ENCODE measurements at places on chromosomes 12 and 14.
A peak's percentile ranks its signal among the peaks of the same experiment; 100 is the strongest.

DNA sequence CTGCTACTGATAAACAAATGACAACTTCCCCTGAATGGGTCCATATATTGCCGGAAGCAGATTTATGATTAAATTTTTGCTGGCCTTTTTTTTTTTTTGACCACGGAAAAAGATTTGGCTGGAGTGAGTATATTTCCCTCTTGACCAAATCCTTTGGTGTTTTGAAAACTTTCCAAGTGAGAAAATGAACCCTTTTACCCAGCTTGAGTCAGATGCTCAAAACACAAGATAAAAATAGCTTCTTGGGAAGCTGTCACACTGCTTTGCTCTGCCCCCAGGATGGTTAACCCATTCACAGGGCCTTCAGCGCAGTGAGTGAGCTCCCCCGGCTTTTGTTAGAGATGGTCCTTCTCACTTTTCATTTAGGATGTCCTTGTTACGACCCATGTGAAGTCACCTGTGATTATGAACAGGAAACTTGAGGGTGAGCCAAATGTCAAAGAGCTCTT is 224.3 kb downstream of the PELI2 start:
- peak; percentile 70 for DNase-seq

GRCh38 chr14:58763210-58763609 is 125.4 kb downstream of the DACT1 start:
- DNase-seq: no peak

DNA sequence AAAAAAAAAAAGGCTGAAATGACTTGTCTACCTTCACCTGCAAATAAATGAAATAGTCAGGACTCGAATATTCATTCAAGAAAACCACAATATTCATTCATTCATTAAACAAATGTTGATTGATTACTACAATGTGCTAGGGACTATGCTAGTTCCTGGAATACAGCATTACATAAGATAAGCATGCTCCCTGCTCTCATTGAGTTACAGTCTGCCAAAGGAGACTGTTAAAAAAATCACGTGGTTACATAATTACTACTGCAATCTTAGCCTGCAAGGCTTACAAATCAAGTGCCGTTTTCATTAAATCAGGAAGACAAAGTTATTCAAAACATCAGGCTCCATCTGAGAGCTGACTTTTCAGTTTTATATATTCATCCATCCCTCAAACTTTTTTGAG is 70.4 kb upstream of the RIC8B start:
- DNase-seq: no peak

DNA sequence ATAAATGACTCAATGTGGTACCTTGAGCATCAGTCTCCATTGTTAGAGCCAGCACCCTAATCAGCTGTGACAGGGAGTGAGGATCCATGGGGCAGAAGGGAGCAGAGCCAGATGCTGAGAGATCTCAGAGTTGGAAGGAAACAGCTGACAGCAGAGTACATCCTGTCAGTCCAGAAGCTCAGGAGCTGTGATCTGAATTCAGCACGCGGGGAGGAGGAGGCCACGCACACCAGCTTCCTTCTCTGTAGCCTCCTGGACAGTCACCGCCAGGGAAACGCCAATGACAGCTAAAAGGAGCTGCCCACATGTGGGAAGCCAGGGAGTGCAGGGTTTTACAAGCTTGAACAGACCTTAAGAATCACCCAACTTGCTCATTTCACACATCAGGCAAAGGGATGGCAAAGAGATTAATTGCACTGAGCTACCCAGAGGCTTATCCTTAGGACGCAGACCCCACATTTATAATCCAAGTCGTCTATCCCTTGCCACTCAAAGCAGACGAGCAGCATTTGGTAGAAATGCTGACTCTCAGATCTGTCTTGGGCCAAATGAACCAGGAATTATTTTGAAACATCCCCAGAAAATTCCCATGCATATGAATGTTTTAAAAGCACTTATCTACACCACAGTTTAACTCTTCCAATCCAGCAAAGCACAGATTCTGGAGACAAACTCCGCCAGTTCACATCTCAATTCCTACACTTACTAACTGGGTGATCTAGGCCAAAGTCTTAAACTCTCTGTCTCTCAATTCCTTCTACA is 322.6 kb upstream of the TMTC1 start:
- no peak for DNase-seq

- DNase-seq: peak; percentile 49
Measured at GRCh38 chr12:3885277-3886094, 12.3 kb upstream of the PARP11 start.

GRCh38 chr12:93229494-93230325 is 148.0 kb upstream of the NUDT4 start:
- peak; percentile 86 for DNase-seq

- DNase-seq: peak; percentile 3
Measured at GRCh38 chr14:44701563-44702263, 194.6 kb upstream of the FSCB start.

DNA sequence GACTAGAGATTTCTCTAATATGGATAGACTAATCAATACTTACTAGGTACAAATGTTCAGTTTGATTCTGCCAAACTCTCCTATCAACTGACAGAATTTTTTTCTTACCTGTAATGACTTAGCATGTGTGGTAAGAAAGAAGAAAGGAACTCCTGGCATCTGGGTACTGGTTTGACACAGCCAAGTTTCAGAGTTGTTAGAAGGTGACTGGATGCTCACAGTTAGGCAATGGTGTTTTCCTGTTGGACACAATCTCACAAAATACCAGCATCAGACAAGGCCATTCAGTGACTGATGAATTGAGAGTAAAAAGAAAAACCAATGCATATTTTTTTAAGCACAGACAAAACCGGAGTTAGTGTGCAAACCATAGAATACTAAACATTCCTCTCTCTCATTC is 4.2 kb downstream of the MUCL1 start:
- no peak for DNase-seq

GRCh38 chr14:54489318-54489683 is 521 bp upstream of the GMFB start:
- no peak for DNase-seq

DNA sequence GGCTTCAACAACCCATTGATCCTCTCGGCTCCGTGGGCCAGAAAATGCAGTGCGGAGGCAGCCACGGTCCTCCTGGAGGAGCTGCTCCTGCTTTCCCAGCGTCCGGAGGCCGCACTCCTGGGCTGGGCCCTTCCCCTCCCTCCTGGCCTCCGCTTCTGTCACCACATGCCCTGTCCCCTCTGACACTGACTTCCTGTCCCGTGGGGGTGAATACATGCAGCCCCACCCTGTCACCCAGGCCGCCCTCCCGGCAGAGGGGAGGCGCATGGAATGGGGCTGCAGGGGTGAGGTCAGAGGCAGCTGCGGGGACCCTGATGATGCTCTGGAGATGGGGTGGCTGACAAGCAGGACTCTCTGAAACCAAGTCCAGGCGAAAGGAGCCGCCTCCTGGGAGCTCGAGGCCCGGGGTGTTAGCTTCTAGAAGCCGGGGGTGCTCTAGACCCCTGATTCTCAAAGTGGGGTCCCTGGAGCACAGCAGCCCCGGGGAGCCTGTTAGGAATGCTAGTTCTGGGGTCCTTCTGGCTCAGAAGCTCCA is 32.2 kb downstream of the NOC4L start:
- DNase-seq: no peak

DNA sequence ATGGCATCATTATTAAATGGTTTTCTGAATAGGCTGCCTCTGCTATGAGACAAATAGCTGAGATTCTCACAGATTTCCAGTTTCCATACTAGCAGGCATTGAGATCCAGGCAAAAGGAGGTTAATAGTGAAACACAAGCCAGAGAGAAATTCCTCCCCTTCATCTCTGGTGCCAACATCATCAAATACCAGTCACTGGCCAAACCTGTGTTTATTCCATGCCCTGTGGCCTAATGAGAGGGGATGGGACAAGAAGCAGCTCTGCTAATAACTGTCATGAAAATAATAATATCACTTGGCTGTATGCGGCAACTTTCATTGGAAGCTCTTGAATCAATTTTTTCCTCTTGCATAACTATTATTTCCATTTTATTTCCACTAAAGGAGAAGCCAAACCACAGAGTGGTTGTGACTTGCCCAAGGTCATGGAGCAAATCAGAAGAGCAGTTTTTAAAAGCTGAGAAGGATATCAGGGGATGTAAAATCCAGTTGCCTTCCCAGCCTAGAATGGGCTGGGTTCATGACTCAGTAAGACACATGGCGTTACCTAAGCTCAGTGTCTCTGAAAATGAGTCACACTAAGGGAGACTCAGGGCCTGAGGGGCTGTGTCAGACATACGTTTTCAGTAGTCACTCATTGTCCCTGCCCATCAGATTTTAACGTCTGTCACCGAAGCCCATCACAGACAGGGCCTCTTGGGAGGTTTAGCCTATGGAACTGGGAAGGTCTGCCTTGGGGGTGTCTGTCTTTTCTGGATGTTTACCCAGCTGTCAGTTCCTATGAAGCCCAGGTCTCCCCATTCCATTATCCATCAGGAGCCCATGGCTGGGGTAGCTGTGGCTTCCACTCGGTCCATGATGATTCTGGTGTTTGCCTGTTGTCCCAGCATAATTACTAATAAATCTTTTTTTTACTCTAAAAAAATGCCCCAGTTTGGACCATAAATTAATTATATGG is 208.8 kb upstream of the EEA1 start:
- DNase-seq: peak; percentile 78

DNA sequence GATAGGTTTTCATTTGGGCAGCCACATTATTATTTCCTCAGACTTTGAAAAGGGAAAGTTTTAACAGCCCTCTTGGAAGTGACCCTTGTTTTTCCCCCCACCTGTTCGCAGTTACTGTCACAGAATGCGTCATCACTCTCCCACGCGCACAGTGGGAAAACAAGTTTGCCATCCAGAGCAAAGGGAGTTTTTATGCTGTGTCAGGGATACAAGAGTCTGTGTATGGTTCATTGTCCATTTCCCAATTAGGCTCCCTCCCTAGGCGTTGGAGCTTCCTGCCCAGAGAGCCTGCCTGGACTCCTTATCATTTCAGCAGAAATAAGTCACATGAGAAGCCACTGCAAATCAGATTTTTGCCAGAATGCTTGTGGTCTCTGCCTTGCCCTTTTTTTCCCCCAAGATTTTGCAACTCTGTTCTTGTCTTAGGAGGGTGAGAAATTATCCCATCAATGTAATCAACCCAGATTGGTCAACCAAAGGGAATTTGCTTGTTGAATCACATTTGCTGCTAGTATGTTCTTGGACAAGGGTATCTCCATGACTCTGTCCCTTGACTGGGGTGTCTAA is 104.1 kb downstream of the IGF1 start:
- no peak for DNase-seq

DNA sequence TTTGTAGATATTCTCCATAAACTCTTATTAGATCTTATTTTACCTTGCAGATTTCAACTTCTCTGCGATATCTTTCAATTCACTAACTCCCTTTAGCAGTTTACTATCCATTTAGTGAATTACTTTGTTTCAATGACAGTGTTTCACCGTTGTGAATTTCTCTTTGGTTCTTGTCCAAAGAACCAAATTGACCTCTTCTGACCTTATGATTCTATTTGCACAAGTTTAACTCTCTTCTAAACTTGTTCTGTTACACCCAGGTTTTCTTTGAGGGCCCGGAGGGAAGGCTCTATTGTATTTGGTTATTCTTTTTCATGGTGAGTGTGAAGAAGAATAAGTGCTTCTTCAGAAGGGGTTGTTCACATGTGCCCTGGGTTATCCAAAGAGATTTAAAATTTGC is 186.7 kb downstream of the MON2 start:
- no peak for DNase-seq

GRCh38 chr14:53399057-53399456 is 245.9 kb upstream of the DDHD1 start:
- peak; percentile 75 for DNase-seq

DNA sequence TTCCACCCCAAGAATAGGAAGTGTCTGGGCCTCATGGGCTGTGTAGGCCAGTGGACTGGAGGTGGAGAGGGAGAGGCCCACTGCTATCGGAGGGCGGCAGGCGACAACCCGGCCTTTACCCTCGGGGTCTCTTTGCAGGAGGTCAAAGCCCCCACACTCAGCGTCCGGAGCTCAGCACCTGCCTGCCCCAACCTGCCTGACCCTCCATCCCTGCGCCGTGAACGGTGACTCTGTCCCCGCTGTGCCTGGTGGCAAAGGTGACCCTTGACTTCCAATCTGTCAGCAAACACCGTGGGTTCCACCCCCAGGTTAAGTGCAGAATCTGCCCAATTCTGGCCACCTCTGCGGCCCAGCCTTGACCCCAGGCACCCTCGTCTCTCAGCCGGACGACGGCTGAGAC is 15.7 kb upstream of the GALNT9 start:
- no peak for DNase-seq

DNA sequence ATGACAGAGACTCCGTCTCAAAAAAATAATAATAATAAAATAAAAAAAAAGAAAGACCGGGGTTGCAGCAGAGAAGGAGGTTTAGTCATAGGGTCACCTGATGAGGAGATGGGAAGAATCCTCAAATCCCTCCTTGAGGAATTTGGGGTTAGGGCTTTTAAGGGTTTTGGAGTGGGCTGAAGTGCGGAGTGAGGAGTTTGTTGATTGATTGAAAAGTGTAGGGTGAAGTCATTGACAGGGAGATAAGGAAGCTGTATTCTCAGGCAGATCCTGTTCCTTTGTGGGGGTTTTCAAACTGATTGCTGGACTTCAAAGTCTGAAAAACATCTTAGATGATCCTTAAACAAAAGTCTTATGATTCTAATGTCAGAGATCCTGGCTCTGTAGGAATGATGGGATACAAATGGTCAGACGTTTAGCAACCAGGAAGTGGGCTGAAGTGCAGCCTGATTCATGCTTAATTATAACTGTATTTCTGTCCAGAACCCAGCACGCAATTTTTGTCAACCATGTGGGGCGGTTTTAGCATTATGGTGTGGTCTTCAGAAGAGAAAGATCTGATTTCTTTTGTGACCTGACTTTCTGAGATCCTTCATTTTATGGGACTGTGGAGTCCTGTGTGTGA is 16.0 kb downstream of the FNTB start:
- peak; percentile 51 for DNase-seq

DNA sequence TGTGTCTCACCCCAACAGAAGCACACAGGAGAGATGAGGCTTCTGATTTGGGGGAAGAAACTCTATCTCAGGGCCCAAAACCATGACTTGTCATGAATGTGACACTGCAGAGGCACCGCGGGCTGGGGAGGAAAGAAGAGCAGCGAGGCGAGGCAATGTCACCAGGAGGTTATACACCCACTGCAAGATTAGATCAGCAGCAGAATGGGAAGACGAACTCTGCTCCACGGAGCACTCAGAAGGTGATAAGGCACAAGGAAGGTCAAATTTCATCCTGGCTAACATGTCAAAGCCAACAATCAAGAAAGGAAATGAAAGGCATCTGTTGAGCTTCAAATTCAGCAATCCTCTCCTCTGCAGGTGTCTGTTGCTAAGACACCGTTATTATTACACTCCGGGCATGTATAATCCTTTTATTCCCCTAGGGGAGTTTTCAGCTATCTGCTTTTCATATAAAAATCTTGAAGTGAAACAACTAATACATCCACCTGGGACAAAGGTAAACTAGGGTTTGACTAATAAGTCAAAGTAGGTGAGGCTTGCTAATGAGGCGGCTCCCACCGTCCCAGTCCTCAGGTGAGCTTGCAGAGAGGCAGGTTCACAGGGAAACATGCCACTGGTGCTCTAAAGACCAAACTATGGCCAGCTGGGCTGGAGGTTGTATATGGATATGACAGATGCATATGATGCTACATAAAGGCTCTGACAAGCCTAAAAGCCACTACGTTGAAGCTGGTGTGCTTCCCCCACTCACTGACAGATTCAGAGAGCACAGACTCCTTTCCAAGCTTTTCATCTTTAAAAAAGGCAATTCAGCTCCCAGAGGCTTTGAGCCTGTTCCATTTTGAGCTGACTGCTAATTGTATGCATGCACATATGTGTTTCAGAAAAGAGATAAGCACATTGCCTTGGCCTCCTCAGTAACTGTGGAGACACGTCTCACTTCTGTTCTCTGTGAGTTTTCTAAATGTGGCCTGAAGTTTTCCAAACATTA is 221.2 kb downstream of the NELL2 start:
- no peak for DNase-seq

Data from fibroblast of skin of right quadriceps (primary cell).